Common myeloid progenitor, CD34-positive (primary cell): ENCODE measurements at places on chromosomes 6 and 20.

- H3K4me3 ChIP-seq, result no peak overlapping the region
- DNase-seq, result peak; percentile 19
- H3K36me3 ChIP-seq, result no peaks in the 10 kb centered on the region
- H3K4me1 ChIP-seq, result peaks cover 6% of the 10 kb centered on the region
Measured at GRCh38 chr6:158283304-158283980, 28.8 kb upstream of the TULP4 start.

DNA sequence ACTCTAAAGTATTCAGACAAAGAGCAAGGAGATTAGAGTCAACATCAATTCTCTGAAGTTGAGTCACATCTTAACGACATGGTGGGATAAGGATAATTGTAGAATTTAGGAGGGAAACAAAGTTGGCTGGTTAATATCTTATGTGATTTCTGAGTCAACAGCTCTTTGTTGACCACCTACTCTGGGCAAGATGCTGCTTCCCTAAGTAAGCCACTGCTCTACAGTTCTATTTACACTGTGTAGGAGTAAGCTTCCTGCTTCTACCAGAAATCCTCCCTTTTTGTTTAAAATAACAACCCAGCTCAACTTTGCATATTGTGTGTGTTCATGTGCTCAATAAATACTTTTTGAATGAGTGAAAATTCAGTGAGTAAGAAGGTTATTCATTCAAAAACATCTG is 3.1 kb downstream of the HS3ST5 start:
- H3K27me3 ChIP-seq, result peaks cover 25% of the 10 kb centered on the region
- H3K4me1 ChIP-seq, result peaks cover 16% of the 10 kb centered on the region
- H3K27ac ChIP-seq, result no peak overlapping the region
- H3K4me3 ChIP-seq, result no peak overlapping the region

- no peak overlapping the region for H3K27ac ChIP-seq
- H3K4me1 ChIP-seq, result no peaks in the 10 kb centered on the region
- H3K36me3 ChIP-seq, result no peaks in the 10 kb centered on the region
- DNase-seq, result peak; percentile 23
Measured at GRCh38 chr20:37598100-37598543, 70.4 kb upstream of the BLCAP start.

- no peaks in the 10 kb centered on the region for H3K27me3 ChIP-seq
- H3K4me3 ChIP-seq, result no peak overlapping the region
- H3K4me1 ChIP-seq, result peaks cover 11% of the 10 kb centered on the region
- no peak overlapping the region for H3K27ac ChIP-seq
- no peak for DNase-seq
Measured at GRCh38 chr20:62860391-62860923, 1.2 kb downstream of the TCFL5 start.

GRCh38 chr6:143136647-143137046 is 76.0 kb downstream of the AIG1 start:
- peak; percentile 11 for DNase-seq
- H3K36me3 ChIP-seq, result no peaks in the 10 kb centered on the region

DNA sequence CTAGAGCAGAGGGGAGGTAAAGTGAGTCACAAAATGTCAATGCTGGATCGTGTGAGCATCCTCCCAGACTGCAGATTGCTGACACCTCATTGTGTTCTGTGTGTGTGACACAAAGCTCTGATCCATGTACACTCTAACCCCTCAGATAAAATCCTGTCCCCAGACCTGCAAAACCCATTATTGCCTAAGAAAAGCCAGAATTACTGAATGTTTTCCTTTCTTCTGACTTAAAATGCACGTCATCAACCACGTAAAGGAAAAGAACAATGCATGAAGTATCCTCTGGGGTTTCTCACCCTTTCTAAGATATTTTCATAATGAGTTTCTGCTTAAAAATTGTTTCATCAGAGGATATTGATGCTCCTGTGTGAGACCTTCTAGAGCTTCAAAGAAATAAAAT is 218.0 kb upstream of the PREP start:
- no peak overlapping the region for H3K4me3 ChIP-seq
- no peaks in the 10 kb centered on the region for H3K4me1 ChIP-seq
- DNase-seq, result no peak
- no peaks in the 10 kb centered on the region for H3K27me3 ChIP-seq
- no peaks in the 10 kb centered on the region for H3K36me3 ChIP-seq

GRCh38 chr6:79544939-79545450 is 7.8 kb upstream of the LCA5 start:
- H3K36me3 ChIP-seq, result no peaks in the 10 kb centered on the region
- peak overlapping the region; percentile 75 for H3K27ac ChIP-seq
- H3K27me3 ChIP-seq, result no peaks in the 10 kb centered on the region
- H3K4me1 ChIP-seq, result peaks cover 15% of the 10 kb centered on the region

- H3K4me1 ChIP-seq, result no peaks in the 10 kb centered on the region
- DNase-seq, result no peak
- H3K27ac ChIP-seq, result no peak overlapping the region
- no peak overlapping the region for H3K4me3 ChIP-seq
Measured at GRCh38 chr20:5735845-5736510, 14.2 kb upstream of the SHLD1 start.

DNA sequence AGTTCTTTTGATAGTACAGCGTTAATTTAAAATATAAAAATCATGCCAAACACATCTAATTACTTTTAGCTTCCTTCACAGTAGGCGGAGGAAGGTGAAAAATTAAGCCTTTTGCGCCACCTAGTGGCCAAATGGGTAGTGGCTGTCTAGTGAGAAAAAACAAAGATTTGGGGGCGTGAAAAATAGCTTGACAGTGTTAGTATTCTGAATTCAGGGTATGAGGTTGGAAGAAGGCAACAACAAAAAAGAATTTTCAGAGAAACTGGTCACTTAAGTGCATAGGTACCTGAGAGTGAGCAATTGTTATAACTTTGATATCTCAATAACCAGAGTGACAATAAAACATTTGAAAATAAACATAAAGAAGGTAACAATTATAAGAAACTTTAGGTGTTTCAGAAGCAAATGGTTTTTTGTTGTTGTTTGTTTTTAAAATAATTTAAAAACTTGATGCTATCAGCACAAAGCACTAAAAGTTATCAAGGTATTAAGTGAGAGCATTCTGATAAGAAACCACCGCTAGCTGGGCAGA is 14.3 kb downstream of the PSMB9 start:
- peak; percentile 87 for DNase-seq
- H3K4me1 ChIP-seq, result peaks cover 11% of the 10 kb centered on the region
- H3K4me3 ChIP-seq, result no peak overlapping the region
- no peaks in the 10 kb centered on the region for H3K36me3 ChIP-seq
- H3K27ac ChIP-seq, result no peak overlapping the region

GRCh38 chr6:85273046-85273445 is 176.8 kb upstream of the NT5E start:
- no peaks in the 10 kb centered on the region for H3K4me1 ChIP-seq
- H3K4me3 ChIP-seq, result no peak overlapping the region
- H3K27ac ChIP-seq, result no peak overlapping the region
- no peaks in the 10 kb centered on the region for H3K27me3 ChIP-seq

GRCh38 chr6:3350252-3350796 is 91.6 kb downstream of the PSMG4 start:
- no peak overlapping the region for H3K4me3 ChIP-seq
- H3K4me1 ChIP-seq, result no peaks in the 10 kb centered on the region
- no peaks in the 10 kb centered on the region for H3K27me3 ChIP-seq
- DNase-seq, result no peak
- H3K27ac ChIP-seq, result no peak overlapping the region

DNA sequence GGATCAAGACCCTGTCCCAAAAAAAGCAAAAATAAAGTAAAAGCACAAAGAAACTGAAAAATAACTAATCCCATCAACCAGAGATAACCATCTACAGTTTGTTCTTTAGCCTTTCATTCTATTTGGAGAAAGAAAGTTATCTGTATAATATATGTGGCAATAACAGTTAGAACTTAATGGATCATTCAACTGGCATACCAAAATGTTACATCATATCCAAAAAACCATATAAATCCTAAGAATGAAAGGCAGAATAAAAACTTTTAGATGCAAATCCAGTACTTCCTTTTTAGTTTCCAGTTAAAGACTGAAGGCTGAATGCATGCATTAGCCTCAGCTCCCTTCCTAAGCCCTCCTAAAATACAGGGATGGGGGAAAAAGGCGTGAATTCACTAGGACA is 25.2 kb downstream of the ILRUN start:
- H3K36me3 ChIP-seq, result no peaks in the 10 kb centered on the region
- peaks cover 36% of the 10 kb centered on the region for H3K4me1 ChIP-seq
- no peaks in the 10 kb centered on the region for H3K27me3 ChIP-seq
- H3K27ac ChIP-seq, result peak overlapping the region; percentile 12
- DNase-seq, result no peak
- H3K4me3 ChIP-seq, result no peak overlapping the region

DNA sequence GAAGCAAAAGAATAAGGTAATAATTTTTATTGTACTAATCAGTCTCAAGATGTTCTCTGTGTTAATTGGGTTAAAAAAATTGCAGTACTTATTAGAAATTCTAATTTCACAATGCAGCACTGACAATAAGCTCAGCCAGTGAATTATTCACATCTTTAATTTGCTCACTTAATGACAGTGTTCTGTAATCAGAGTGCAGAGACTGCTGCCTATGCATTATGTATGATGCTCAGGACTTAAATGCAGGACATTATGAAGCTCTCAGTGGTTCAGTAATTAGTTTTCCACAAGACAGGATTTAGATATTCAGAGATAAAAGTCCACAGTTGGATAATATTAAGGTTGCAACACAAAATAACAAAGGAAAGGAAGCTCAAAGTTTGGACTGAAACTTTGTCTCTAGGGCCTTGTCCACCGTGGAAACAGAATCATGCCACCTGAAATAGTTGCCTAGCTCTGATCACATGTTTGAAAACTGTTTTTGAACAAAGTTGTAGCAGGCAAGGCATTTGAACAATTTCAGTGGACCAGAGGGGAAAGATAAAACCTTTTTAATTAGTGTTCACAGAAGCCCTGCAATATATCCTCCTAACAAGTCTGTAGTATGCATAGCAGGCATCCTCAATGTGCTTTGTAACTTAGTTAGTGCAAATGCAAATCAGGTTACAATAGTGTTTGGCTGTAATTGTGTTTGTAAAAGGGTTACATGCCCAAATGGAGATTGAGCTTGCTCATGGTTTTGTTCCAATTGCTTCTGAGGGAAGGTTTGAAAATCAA is 23.7 kb upstream of the MMS22L start:
- H3K4me3 ChIP-seq, result no peak overlapping the region
- peaks cover 5% of the 10 kb centered on the region for H3K27me3 ChIP-seq
- no peaks in the 10 kb centered on the region for H3K4me1 ChIP-seq
- H3K36me3 ChIP-seq, result no peaks in the 10 kb centered on the region

DNA sequence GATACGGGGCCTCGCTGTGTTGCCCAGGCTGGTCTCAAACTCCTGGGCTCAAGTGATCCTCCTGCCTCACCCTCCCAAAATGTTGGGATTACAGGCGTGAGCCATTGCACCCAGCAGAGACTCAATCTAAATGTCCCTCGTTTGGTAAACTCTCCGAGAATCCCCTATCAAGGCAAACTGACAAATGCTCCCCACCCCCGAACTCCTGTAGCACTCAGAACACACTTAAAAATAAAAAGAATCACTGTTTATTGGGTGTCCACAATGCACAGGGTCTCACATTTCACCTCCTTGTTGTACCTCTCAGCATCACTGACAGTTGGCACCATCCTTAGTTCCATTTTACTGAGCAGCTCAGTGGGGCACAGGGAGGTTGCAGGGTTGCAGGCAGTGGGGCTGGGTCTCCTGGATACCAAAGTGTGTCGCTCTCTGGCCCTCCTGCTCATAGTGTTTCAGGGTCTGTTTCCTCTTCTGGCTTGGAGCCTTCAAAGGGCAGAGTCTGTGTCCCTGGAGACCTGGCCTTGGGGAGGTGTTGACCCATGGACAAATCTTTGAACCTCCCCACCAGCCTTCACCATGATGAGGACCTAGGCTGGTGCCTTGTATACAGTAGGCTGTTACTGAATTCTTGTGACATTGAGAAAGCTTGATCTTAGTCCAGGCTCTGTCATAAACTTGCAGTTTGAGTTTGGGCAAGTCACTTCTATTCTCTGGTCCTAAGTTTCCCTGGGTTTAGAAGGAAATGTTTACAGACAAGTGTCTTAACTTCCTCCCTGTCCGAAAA is 8.5 kb upstream of the SRC start:
- no peaks in the 10 kb centered on the region for H3K27me3 ChIP-seq
- no peak overlapping the region for H3K4me3 ChIP-seq
- peak; percentile 21 for DNase-seq
- H3K27ac ChIP-seq, result no peak overlapping the region
- H3K4me1 ChIP-seq, result peaks cover 37% of the 10 kb centered on the region

DNA sequence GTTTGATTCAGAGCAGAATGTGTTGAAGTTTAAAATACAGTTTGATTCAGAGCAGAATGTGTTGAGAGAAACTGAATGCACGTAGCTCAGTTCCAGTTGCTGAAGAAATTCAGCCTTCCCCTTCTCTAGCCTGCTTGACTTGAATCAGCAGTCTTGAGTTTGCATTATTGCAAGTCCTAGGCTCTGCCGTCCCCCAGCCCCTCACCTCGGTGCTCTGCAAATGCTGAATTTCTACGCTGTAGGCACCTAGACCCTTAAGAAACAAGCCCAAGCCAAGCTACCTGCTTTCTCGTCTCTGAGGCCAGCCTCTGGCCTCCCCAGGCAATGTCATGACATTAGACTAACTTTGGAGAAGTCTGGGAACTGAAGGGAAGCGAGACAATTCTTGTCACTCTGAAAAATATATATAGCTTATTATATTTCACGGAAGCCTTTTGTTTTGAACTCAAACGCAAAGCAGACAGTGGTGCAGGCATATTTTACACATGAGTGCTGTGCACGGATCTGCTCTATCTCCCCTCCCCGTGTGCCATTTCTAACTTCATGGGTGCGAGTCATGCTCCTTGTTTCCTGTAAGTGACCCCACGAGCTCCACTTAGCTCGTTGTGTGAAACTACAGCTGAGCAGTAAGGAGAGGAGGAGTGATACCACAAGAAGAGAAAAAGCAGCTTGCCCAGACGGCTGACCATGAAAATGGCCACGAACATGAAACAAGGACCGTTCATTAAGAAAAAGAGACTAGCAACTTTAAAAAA is 71.4 kb upstream of the DUSP22 start:
- peaks cover 67% of the 10 kb centered on the region for H3K4me1 ChIP-seq
- H3K36me3 ChIP-seq, result no peaks in the 10 kb centered on the region
- no peaks in the 10 kb centered on the region for H3K27me3 ChIP-seq
- DNase-seq, result no peak
- H3K4me3 ChIP-seq, result no peak overlapping the region
- no peak overlapping the region for H3K27ac ChIP-seq
